WTC11 (cell line): ENCODE measurements at places on chromosomes 1 and 21. TPM values are rescaled to one million over a fixed set of nuclear protein-coding genes. Genes with fewer than 3 reads are reported as not detected.

GRCh38 chr1:113783254-113784103, 24.2 kb upstream of the PHTF1 start:
- DNase-seq = no peak

- DNase-seq = no peak
Measured at GRCh38 chr1:91765293-91765692, 120.7 kb downstream of the TGFBR3 start.

SELE gene
- 0.05 TPM in 1 of 3 replicates, not detected in the others for total RNA-seq

DNA sequence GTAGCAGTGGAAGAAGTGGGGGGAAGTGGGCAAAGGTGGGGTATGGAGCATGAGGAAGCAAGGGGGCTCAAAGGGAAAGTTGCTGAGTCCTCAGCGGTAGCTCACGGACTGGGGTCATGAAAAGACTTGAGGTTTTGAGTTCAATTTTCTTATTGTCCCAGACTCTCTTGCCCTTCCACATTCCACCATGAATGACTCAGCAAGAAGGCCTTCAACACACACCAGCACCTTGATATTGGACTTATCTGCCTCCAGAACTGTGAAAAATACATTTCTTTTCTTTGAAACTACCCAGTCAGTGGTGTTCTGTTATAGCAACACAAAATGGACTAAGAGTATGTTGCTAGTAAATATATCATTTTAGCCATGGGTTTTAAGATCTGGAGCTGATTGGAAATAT, 17.3 kb upstream of the RHBDL2 start:
- no peak for DNase-seq

PLPP3 gene
- total RNA-seq = 28.2 to 31.0 TPM (median 28.8 TPM) in 3 replicates

DNA sequence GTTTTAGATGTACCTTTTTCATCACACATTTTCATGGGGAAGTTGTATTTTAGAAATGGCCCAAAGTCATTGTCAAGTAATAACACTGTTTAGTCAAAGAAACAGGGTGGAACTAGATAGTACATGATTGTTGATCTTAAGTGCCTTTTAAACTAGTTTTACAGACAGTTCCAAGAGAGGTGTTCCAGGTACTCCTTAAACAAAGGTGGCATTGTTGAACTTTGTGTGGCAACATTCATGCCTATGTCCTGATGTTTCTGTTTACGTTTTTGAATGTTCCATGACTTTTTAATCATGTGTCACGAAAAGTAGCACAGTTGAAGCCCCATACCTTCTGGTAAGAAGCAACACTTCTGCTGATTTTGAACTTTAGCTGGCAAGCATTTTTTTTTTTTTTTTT, 9.1 kb upstream of the SH3D21 start:
- no peak for DNase-seq

- no peak for DNase-seq
Measured at GRCh38 chr21:39559511-39559910, 53.2 kb upstream of the B3GALT5 start.

GRCh38 chr1:77627978-77628570, 54.4 kb downstream of the ZZZ3 start:
- DNase-seq = no peak

- no peak for DNase-seq
Measured at GRCh38 chr1:183089025-183089639, 65.9 kb downstream of the LAMC1 start.

DNA sequence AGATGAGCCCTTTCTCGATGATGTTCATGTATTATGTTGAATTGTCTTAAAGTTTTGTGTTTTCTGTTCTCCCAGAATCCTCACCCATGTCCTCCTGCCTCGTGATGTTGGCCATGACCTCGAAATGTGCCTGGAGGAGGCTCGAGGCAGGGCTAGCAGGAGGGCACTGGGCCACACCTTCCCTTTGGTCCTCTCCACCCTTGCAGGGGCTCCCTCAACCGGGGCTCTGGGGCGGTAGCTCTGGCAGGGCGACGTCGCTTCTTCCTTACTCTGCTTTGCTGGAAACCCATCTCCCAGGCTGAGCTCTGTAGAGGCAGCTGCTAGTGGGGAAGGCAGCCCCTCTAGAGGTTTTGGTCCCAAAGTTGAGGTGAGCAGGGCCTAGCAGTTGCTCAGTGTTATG, 14.3 kb downstream of the TFF3 start:
- DNase-seq = no peak

- DNase-seq = no peak
Measured at GRCh38 chr1:235931171-235931738, 64.5 kb upstream of the LYST start.

DNA sequence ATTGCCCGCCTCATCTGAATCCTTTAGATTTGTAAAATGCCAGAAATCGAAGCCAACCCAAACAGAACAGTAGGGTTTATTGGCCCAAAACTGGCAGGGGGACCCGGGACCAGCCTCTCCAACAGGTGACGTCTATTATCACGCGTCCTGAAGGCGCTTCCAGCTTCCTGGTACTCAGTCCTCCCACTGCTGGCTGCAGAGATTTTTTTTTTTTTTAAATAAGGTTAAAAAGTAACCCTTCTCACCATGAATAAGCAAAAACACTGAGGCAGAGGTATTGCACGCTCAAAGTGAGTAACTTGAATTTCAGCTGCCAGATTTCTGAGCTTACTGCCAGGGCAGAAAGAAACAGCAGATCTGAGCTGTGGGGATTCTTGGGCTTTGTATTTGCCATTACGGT, 54.4 kb upstream of the GCLM start:
- no peak for DNase-seq

DNA sequence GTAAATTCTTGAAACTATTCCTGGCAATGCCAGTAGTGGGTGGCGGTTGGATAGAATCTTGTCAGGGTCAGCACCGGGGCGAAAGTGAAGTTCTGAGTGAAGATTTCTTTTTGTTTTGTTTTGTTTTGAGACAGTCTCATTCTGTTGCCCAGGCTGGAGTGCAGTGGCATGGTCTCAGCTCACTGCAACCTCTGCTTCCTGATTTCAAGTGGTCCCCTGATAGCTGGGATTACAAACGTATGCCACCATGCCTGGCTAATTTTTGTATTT, 33.3 kb downstream of the PCNT start:
- no peak for DNase-seq

DNA sequence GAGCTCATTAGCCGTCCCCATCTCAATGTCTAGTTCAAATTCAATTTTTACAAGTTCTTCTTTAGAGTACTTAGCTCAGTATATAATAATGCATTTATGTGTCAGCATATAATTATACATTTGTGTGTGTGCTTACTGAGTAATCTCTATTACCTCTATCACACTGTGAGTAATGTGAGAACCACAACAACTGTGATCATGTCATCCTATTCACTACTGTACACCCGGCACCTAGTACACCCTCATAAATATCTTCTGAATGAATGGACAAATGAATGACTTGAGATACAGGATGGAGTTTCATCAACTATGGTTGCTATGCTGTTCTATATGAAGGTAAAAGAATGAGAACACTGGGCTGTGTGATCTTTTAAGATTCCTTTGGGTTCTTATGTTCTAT, 124.0 kb downstream of the GPATCH2 start:
- no peak for DNase-seq

- DNase-seq = peak; percentile 97
Measured at GRCh38 chr1:23959461-23960290, at the start of gene PNRC2. Gene PNRC2, plus strand, starts transcription at chr1:23959828. Its CDS starts 1,630 bp downstream, at chr1:23961458.

OR2G6 gene
- not detected in 3 replicates for total RNA-seq

GRCh38 chr21:16580661-16581060, 850.9 kb downstream of the USP25 start:
- DNase-seq = no peak

EXTL1 gene
- 1.3 to 2.1 TPM (median 1.9 TPM) in 3 replicates for total RNA-seq

GUCA2A gene
- not detected in 3 replicates for total RNA-seq

DNA sequence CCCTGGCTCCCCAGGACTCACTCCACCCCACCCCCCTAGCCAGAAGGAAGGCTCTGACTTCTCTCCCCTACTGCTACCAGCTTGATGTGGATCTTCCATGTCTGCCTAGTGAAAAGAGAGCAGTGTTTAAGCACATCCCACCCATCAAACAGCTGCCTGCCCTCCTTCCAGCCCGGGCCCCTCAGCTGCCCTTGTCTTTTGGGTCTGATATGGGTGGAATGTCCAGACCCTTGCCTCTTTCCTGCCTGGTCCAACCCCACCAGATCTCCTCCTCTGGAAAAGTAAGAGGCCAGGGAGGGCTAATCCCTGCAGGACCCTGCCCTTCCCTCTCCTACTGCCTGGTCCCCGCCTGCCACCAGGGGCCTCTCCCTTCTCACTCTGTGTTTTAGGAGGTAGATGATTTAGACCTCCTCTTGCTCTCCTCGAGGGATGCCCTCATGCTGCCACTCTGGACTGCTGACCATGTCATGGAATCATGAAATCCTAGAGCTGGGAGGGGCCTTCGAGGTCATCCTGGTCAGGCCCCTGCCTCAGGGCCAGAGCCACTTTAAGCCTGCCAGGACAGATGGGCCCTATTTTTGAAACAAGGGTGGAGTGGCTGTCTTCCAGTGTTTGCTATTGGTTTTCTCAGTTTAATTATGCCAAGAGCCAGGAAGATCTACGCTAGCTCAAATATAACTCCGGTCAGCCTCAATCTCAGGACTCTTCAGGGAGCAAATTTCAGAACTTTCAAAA, 15.8 kb upstream of the HSPG2 start:
- DNase-seq = no peak

- peak; percentile 96 for DNase-seq
Measured at GRCh38 chr1:153568367-153569099, 2.9 kb upstream of the S100A2 start.

DNA sequence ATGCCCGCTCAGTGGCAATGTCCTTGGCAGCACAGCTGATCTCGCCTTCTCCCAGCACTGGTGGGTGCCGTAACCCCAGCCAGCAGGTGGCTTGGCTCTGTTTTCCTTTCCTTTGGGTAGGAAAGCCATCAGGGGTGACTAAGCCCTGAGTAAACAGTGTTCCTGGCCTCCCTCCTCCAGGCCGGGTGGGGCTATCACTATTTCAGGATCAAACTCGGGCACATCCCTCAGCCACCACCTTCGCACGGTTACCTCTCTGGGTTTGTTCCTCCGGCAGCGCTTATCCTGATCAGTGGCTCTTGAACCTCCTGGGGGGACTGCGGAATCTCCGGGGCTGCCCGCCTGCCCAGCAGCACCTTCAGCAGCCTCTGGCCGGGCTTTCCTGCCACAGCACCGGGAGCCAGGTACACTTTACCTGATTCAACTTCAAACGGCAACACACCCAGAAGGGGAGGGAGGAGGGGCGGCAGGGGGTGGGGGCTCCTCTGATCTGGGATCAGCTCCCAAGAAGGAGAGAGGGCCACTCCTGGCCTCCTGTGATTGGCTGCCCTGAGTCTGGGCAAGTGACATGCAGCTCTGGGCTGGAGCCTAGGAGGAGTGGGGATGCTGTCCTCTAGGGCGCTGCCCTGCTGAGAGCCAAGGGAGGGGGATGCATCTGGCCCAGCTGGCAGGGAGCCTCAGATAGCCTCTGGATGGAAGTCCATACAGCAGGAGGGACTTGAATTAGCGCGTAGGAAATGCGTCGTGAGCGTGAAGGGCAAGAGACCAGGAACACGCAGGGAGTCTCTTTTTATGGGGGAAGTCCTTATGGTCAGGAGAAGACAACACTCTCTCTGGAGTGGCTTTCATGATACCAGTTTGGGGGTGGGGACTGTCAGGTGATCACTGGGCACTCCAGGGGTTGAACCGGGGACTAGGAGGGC, at the start of gene ASCL5:
Gene ASCL5, minus strand, starts transcription at position 353 of the 923 bp plus-strand sequence. CDS start 11,812 bp downstream, outside the sequence.
- peak; percentile 57 for DNase-seq

GRCh38 chr1:12147201-12147701, 19.5 kb upstream of the TNFRSF1B start:
- no peak for DNase-seq

- DNase-seq = no peak
Measured at GRCh38 chr1:152228831-152229230, 4.8 kb upstream of the HRNR start.

FBXO44 gene
- 34.9 to 45.6 TPM (median 40.6 TPM) in 3 replicates for total RNA-seq

GRCh38 chr1:106200711-106201110, 855.8 kb upstream of the PRMT6 start:
- DNase-seq = no peak

- no peak for DNase-seq
Measured at GRCh38 chr1:67687649-67688048, 2.6 kb downstream of the GADD45A start.

GRCh38 chr1:6637770-6638169, 13.1 kb downstream of the THAP3 start:
- no peak for DNase-seq

DNA sequence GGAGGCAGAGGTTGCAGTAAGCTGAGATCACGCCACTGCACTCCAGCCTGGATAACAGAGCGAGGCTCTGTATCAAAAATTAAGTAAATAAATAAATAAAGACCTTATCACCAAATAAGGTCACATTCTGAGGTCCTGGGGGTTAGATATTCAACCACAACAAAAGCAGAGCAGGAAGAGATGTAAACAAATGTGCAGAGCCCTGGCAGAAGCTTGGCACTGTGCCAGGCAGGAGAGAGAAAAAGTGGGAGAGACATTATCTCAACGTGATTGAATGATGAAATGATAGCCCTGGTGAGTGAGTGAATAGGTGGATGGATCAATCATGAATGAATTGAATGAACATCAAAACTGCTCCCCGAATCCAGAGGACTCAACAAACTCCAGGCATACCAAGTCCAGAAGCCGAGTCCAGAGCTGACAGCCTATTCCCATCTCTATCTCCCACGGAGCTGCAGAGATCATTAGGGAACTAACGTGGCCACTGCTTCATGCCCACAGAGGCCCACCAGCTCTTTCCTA, 150.7 kb downstream of the TOMM20 start:
- no peak for DNase-seq

- no peak for DNase-seq
Measured at GRCh38 chr1:167126811-167127210, 32.9 kb downstream of the STYXL2 start.

GRCh38 chr1:110462093-110462492, 11.1 kb downstream of the PROK1 start:
- no peak for DNase-seq

OR11L1 gene
- not detected in 3 replicates for total RNA-seq

GRCh38 chr1:236099355-236099974, 34.6 kb upstream of the NID1 start:
- no peak for DNase-seq

BRINP3 gene
- total RNA-seq = 0.28 to 0.64 TPM (median 0.46 TPM) in 3 replicates

SGIP1 gene
- total RNA-seq = 3.2 to 3.9 TPM (median 3.3 TPM) in 3 replicates

SIM2 gene
- total RNA-seq = 0.09 to 0.17 TPM (median 0.11 TPM) in 3 replicates

DNAJC6 gene
- total RNA-seq = 6.0 to 9.1 TPM (median 7.6 TPM) in 3 replicates

GRCh38 chr1:66809736-66810326, 8.8 kb upstream of the INSL5 start:
- DNase-seq = no peak

PDC gene
- total RNA-seq = not detected in 3 replicates

ZMYND12 gene
- total RNA-seq = 0.63 to 1.4 TPM (median 0.89 TPM) in 3 replicates

DNA sequence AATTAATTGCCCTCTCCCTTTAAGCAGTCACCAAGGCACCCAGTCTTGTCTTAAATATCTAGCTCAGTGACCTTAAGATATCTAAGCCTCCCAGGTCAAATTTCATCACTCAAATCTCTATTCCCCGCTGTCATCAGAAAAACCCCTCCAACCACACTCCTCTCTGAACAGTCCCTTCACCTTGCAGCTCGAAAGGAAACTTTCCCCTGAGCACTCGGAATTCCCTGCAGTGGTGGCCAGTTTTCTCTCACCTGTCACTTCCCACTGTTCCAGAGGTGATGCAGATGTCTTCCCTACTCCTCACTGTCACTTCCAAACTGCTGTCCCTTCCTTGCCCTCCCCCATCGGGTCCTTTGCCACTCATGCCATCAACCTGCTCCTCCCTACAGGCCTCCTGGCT, 15.3 kb upstream of the SSX2IP start:
- no peak for DNase-seq

- no peak for DNase-seq
Measured at GRCh38 chr1:208237241-208237640, 6.9 kb downstream of the PLXNA2 start.
